ENCODE measurements at places on chromosomes 5 and 9. TPM values are rescaled to one million over a fixed set of nuclear protein-coding genes. Genes with fewer than 3 reads are reported as not detected.
A peak's percentile ranks its signal among the peaks of the same experiment; 100 is the strongest.

The GABBR2 gene
- total RNA-seq = 0.05 TPM

DNA sequence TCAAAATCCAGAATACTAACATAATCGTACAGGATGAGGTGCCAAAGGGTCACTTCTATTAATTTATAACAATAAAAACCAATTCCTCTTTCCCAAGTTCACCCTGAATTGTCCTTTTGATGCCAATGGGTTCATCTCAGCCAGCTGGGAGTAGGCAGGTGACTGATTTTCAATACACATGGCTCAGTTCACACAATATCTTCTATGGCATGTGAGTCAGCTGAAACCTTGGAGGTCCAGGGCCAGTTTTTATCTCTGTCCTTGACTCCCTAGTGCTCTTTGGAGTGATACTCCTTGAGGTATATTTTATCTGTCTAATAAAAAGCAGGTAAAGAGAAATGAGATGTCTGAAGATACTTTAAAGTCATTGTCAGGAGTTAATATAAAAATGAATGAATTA lies 186.6 kb downstream of the SMC2 start:
- DNase-seq = no peak

The PCDHGC5 gene
- total RNA-seq = 0.64 TPM

The CD74 gene
- total RNA-seq = 485 TPM

DNA sequence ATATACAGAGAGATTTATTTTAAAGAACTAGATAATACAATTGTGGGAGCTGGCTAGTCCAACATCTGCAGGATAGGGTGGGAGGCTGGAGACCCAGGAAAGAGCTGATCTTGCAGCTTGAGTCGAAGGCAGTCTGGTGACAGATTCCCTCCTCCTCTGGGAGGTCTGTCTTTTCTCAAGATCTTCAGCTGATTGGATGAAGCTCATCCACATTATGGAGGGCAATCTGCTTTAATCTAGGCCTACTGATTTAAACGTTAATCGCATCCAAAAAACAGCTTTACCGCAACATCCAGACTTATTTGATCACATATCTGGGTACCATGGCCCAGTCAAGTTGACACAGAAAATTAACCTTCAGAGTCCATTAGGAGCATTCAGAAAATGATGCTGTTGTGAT lies 168.1 kb downstream of the ATPSCKMT start:
- DNase-seq = no peak

DNA sequence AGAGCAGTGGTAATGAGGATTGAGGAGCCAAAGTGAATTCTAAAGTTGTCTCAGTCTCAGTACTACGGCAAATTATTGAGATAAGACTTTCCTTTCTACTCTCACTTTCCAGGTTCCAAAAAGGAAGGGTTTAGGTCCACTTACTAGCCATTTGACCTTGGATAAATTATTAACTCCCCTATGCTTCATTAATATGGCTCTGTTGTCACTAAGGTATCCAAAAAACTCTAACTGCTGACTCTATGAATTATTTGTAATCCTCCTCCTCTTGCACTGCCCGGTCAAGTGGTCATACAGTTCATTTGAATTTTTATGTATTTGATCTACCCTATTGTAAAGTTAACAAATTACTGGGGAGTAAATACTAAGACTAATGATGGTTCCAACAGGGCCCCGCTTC lies 17.7 kb upstream of the UGCG start:
- no peak for DNase-seq

DNA sequence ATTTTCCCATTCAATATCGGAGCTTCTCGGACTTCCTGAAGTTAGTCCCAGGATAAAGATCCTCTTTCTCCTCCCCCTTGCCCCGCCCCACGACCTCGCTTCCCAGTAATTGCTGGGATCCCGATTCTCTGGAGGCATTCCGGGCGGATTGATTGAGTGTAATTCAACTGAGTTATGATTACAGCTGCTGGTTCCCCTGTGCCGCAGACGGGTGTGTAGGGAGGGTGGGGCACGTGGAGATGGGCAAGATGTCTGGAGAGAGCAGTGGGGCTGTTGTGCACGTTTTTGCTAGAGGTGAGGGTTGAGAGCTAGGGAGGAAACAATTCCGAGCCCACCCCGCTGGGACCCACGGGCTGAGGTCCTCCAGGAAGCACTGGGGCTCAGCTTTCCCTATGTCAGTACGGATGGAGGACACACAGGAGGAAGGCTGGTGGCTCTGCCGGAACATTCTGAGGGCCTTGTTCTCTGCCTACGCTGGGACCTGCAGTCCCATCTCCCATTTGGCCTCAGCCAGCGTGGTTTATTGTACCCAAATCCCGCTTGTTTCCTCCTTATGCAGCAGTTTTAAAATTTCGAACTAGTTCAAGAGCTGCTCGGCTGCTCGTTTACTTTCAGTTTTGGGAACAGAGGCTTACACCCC lies 2.4 kb upstream of the DMRT2 start:
- peak; percentile 84 for DNase-seq

The ADRA1B gene
- total RNA-seq = 0.69 TPM

GRCh38 chr9:69170231-69170630 lies 3.8 kb upstream of the TJP2 start:
- DNase-seq = no peak

The GPR21 gene
- 1.2 TPM for total RNA-seq
